ENCODE measurements at places on chromosomes 6 and 20.

- H3K27ac ChIP-seq = no peak overlapping the region
- H3K36me3 ChIP-seq = no peaks in the 10 kb centered on the region
- no peaks in the 10 kb centered on the region for H3K27me3 ChIP-seq
- H3K4me1 ChIP-seq = peaks cover 16% of the 10 kb centered on the region
- no peak for DNase-seq
- H3K4me3 ChIP-seq = no peak overlapping the region
Measured at GRCh38 chr6:3280091-3280490, 21.3 kb downstream of the PSMG4 start.

GRCh38 chr20:51826372-51826771 is 24.1 kb upstream of the SALL4 start:
- H3K4me1 ChIP-seq = no peaks in the 10 kb centered on the region
- H3K27ac ChIP-seq = no peak overlapping the region
- no peak overlapping the region for H3K4me3 ChIP-seq
- H3K36me3 ChIP-seq = no peaks in the 10 kb centered on the region
- DNase-seq = no peak
- H3K27me3 ChIP-seq = no peaks in the 10 kb centered on the region

- DNase-seq = no peak
- no peak overlapping the region for H3K4me3 ChIP-seq
- H3K36me3 ChIP-seq = no peaks in the 10 kb centered on the region
- no peaks in the 10 kb centered on the region for H3K27me3 ChIP-seq
- H3K27ac ChIP-seq = no peak overlapping the region
Measured at GRCh38 chr6:11542863-11543262, 5.3 kb downstream of the TMEM170B start.

DNA sequence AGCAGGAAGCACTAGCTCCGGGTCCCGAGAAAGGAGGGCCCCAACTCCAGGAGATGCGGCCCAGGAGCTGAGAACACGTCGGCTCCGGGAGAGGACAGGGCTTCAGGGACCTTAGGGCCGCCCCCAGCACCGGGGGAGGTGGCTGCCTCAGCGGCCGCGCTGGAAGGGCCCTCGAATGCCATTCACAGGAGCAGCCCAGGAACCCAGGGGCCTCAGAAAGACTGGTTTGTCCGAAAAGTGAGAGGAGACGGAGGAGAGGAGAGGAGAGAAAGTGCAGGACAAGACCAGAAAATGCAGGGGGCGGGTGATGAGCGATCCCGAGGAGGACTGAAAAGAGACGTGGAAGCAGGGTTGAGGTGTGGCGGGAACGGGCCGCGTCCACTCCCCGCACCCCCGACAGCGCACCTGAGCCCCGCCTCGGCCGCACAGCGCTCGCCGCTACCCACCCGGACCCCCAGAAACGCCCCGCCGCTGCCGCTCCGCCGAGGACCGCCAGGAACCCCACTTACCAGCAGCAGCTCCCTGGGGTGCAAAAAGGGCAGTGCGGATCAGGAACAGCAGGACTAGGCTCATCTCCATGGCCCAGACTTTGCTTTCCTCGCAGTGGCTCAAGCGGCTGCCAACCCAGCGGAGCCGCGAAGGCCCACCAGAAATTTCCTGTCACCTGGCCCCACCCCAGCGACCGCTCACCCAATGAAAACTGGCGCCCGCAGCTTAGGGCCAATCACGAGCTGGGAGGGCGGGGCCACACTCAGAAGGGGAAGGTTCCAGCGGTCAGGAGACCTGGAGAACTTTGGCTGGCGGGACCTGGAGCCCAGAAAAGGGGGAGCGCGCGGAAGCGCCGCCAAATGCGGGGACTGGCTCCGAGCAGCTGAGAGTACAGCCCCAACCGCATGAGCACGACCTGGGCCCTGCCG is 25.4 kb downstream of the HLA-F start:
- peaks cover 17% of the 10 kb centered on the region for H3K36me3 ChIP-seq
- no peaks in the 10 kb centered on the region for H3K27me3 ChIP-seq
- H3K27ac ChIP-seq = peak overlapping the region; percentile 75
- peak overlapping the region; percentile 32 for H3K4me3 ChIP-seq
- H3K4me1 ChIP-seq = peaks cover 30% of the 10 kb centered on the region

DNA sequence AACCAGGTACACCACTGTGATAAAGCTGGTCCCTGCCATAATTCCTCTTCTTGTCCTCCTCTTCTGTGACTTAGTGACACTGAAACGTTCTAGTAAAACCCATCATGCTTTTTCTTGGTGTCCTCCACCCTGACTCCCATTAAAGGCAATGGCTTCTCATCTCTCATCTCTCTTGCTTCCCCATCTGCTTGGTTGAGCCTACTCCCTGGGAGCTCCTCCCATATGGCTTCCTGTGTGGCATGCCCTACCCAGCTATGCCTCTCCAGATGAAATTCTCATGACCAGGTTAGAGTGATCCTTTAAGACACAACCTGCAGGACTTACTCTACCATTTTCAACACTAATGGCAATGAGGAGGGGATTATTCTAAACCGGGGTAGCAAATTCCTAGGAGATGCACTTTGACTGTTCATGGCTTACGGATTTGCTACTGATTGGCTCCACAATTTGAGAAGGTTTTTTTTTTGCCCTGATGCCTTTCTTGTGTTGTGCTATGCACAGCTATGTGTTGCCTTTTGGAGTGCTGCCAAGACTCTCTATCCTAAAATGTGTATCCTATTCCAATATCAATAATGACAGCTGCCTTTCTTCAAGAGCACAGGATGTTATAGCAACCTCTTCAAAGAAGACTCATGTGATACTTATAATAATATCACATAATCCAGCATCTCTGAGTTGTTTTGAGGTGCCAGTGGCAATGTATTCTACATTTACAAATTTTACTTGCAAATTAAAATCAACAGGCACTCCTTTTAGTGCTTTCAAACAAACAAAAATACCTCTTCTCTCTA is 6.1 kb downstream of the SIRPG start:
- DNase-seq = no peak
- H3K27me3 ChIP-seq = no peaks in the 10 kb centered on the region

DNA sequence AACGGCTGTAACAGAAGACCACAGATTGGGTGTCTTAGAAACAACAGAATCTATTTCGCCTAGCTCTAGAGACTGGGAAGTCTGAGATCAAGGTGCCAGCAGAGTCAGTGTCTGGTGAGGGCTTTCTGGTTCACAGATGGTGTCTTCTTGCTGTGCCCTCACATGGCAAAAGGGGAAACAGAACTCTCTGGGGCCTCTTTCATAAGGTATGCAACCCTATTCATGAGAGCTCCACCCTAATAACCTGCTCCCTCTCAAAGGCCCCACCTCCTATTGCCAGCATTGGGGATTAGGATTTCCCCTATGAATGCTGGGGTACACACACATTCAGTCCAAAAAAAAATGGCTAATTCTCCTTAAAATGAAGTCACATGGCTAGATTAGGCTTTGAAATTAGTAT is 10.0 kb downstream of the TXNDC5 start:
- DNase-seq = no peak
- H3K4me1 ChIP-seq = no peaks in the 10 kb centered on the region
- peaks cover 14% of the 10 kb centered on the region for H3K36me3 ChIP-seq
- no peak overlapping the region for H3K27ac ChIP-seq
- no peak overlapping the region for H3K4me3 ChIP-seq

DNA sequence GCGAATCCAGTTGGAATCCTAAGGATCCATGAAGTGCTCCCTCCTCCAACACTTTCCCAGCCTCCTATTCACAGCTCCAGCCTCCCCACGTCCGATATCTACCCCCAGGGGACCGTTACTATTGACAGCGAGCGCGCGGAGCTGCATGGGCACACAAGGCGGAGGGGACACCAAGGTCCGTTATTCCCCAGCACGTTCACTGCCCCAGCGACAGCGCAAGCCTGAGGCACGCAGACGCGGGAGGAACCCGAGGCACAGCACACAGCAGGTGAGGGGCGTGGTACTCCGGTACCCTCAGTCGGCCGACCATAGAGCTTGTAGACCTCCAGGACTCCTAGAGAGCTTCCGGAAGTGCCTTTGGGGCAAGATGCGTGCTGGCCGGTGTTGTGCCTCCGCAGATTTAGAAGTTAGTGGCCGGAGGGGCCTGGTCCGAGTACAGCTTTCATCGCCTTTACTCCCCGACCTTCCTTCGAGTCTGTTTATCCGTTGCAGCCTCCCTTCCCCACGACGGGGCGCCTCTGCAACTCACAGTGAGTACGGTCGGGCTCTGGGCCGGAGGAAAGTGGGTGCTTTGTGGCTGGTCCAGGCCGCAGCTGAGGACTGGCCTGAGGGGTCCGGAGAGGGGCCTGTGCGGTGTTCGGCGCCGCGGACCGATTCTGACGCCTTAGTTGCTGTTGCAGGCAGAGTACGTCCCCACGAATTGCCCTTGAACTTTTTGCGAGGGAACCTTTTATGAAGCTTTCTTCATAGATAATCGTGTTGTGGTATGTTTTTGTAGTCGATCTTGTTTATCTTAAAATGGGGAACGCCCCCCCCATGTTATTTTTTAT is at the start of gene ZKSCAN8:
Gene ZKSCAN8 (plus strand): TSS at position 384 of the 830 bp plus-strand sequence. CDS start 6,525 bp downstream, outside the sequence.
- peak; percentile 90 for DNase-seq
- H3K36me3 ChIP-seq = peaks cover 2% of the 10 kb centered on the region
- H3K27me3 ChIP-seq = no peaks in the 10 kb centered on the region
- H3K27ac ChIP-seq = peak within 1 kb of the TSS; percentile 85

GRCh38 chr6:117448732-117449485 is 23.2 kb upstream of the ROS1 start:
- H3K36me3 ChIP-seq = no peaks in the 10 kb centered on the region
- DNase-seq = no peak
- no peak overlapping the region for H3K4me3 ChIP-seq
- H3K4me1 ChIP-seq = peaks cover 18% of the 10 kb centered on the region
- no peak overlapping the region for H3K27ac ChIP-seq

DNA sequence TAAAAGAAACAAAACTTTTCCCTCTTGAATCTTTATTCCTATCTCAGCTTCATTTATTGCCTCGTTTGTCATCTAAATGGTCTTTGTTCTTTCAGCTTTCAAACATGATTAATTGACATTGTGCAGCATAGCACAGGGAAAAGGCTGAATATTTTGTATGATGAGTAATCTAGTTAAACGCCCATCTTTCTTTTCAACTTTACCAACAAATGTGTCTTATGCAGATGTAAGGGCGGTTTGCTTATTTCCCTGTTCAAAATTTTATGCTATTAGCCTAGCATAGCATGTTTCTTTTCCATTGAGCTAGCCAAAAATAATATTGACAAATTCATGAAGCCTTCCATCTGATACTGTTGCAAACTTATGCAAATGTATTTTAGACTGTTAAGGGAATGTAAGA is 176.4 kb upstream of the AKAP12 start:
- H3K4me3 ChIP-seq = no peak overlapping the region
- no peaks in the 10 kb centered on the region for H3K4me1 ChIP-seq
- no peaks in the 10 kb centered on the region for H3K36me3 ChIP-seq
- H3K27me3 ChIP-seq = no peaks in the 10 kb centered on the region
- DNase-seq = no peak

DNA sequence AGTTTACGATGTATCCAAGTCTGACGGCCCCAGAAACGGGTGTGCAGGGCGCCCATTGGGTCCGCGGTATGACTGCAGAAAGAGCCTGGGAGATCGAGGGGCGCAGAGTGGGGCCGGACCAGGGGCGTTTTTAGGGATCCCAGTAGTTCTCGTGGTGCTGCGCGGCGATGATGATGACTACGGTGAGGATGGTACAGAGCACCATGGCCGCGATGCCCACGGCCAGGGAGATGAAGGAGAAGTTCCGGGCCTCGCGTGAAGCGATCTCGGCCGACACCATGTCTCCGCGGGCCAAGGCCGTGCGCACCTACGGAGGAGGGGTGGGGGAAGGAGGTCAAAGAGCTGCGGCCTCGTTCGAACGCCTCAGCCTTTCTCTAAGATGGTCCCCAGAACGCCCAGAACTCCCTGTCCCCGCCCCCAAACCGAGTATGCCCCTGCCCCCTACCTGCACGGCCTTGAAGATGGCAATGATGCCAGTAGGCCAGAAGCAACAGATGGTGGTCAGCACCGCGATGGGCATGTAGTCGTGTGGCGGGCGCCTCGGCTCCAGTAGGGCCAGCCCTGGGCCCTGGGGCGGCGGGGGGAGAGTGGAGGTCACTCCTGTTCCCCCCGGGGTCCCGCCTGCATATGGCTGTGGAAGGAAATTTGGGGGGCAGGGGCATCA is 2.5 kb downstream of the PRRT1 start:
- peaks cover 22% of the 10 kb centered on the region for H3K4me1 ChIP-seq
- no peak overlapping the region for H3K27ac ChIP-seq
- no peaks in the 10 kb centered on the region for H3K36me3 ChIP-seq
- H3K4me3 ChIP-seq = peak overlapping the region; percentile 37
- DNase-seq = no peak

DNA sequence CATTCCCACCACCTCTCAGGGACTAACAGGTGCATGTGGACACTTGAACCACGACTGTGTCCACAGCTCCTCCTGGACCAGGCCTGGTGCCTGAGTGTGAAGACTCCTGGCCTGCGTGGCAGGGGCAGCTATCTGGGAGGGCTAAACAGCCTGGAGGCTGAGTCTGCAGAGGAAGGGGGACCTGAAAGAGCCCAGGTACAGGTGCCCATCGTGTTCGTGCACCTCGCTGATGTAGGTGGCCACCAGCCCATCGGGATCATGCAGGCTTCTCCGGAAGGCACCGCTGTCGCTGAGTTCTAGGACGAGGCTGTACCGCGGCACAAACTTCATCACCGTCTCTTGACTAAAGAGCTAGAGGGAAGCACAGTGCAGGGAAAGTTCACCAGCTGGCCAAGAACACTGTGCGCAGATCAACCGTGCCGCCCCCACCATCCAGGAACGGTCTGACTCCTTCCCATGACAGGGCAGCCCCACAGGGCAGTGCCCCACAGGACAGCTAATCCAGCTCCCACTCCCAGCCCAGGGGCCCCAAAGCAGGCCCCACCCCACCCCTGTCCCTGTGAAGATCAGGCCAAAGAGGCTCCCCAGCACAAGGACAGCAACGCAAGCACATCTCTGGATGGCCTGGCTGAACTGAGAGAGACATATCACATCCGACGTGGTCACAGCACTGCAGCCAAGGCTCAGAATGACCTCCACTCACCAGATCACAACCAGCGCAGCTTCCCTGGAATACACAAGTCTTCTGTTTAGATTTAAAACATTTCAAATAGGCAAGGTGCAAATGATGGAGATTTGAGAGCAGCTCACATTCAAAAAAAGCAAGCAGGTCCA is 14.8 kb downstream of the CST7 start:
- no peak overlapping the region for H3K4me3 ChIP-seq
- H3K27ac ChIP-seq = no peak overlapping the region
- DNase-seq = no peak

DNA sequence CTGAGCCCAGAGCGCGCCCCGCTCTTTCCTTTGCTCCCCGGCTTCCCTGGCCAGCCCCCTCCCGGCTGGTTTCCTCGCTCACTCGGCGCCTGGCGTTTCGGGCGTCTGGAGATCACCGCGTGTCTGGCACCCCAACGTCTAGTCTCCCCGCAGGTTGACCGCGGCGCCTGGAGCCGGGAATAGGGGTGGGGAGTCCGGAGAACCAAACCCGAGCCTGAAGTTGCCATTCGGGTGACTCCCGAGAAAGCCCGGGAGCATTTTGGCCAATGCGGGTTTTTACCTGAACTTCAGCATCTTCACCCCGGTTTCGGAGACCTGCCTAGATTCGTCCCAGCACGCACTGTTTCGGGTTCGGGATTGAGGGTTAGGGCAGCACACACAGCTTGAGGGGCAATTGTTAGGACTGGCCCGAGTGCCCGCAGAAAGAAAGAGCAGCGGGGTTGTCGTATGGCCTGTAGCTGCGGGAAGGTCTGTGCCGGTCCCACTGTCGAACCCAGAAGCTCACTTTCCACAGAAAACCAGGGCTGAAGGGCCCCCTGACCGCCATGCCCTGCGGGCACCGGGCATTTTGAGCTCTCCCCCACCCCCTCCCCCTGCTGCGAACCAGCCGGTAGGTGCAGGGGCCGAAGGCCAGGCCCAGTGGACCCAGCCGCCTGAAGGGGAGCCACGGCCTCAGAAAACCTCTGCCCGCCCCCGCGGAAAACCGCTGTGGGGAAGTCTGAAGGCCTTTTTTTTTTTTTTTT is 2.1 kb downstream of the FOXP4 start:
- peaks cover 40% of the 10 kb centered on the region for H3K4me1 ChIP-seq
- H3K4me3 ChIP-seq = peak overlapping the region; percentile 78
- DNase-seq = no peak
- no peaks in the 10 kb centered on the region for H3K27me3 ChIP-seq
- H3K36me3 ChIP-seq = no peaks in the 10 kb centered on the region
